ENCODE measurements at places on chromosomes 1 and 21.

DNA sequence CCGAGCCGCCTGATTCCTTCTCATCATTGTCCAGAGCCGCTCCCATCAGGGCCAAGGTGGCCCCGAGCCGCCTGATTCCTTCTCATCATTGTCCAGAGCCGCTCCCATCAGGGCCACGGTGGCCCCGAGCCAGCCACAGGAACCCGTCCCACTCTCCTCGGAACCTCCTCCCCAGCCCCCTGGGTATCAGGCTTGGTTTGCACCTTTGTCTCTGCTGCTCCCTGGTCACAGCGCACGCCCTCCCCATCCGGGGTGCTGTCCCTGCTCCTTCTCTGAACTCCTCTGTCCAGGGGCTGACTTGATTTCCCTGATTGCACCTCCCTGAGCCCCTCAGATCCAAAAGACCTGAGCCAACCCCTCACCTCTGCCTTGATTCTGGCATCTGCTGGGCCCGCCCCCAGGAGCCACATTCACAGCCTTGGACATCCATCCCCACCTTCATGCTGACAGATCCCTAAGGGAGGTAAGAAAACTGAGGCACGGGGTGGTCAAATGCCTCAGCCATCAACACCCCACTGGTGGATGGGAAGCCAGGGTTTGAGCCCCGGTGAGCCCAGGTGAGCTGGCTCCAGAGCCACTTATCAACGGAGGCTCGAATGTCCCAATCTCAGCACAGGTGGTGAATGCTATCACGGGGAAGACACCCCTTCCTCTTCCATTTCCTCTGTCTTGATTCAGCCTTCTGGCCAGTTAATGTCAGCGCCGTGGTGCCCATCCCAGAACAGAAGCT lies 25.6 kb upstream of the COL18A1 start:
- no peak for DNase-seq

- DNase-seq = peak; percentile 37
Measured at GRCh38 chr1:83931658-83932253, 67.2 kb downstream of the TTLL7 start.

DNA sequence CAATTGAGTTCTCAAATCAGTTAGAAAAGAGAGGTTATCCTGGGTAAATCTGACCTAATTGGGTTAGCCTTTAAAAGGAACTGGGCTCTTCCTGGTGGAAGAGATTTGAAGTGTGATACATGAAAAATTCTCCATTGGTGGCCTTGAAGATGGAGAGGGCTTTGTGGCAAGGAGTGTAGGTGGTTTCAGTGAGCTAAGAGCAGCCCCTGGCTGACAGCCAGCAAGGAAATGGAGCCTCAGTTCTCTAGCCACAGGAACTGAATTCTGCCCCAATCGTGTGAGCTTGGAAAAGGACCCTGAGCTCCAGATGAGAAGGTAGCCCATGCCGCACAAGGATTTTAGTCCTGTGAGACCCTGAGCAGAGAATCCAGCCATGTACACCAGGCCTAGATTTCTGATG lies 12.7 kb upstream of the HYI start:
- DNase-seq = no peak

GRCh38 chr1:31949862-31950261 lies 11.7 kb upstream of the PTP4A2 start:
- DNase-seq = no peak

DNA sequence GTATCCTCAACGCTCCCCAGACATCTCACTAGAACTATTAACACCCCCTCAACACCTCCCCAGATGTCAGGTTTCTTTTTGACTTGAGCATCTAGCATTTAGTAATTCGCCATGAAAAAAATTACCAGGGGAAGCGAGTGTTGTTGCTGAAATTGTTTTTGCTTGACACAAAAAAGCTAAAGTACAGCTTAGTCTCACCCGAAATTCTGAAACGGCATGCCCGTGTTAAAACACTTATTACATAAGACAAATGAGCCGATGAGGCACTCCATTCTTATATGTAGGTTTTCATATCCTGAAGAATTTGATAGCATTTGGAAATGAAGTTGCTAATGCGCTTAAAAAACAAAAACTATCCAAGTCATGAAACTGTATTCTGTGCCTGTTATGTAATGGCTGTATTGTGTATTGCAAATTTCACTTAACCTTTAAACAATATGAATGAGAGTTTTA lies 1.3 kb upstream of the NRIP1 start:
- no peak for DNase-seq

- DNase-seq = no peak
Measured at GRCh38 chr1:7678491-7679158, 92.5 kb upstream of the VAMP3 start.

- no peak for DNase-seq
Measured at GRCh38 chr1:210669951-210670350, 341.2 kb downstream of the HHAT start.

DNA sequence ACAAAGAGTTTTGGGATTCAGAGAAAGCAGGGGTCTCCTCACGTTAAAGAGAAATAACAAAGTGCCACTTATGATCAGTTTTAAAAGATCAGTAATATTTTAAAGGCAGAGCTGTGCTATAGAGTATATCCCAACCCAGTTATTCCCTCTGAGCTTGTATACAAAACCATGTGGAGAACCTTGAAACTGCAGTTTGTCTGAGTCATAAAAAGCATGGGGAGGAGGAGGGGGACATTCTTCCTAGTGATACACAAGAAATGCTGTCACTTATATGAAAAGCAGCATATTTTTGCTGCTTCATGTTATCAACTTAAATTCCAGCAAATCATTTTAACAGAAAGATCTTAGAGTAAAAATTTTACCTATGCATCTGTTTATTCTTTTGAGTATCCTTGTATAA lies 244.5 kb downstream of the GPR52 start:
- no peak for DNase-seq

GRCh38 chr1:53732912-53733317 lies 6.0 kb downstream of the GLIS1 start:
- no peak for DNase-seq

DNA sequence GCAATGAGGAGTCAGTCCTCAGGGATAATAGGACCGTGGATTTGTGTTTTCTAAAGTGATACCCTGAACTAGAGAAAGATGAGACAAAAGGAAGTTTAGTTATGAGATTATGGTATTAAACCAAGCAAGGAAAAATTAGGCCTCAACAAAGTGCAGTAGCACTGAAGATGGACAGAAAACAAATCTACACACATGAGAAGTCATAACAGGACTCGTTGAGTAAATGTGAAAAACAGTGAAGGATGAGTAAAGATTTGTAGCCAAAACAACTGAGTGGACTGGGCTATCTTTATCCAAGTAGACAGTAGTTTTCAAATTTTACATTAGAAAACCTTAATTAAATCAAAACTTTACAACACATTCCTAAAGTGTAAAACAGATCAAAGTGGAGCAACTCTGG lies 15.0 kb downstream of the EPRS1 start:
- DNase-seq = no peak

- no peak for DNase-seq
Measured at GRCh38 chr1:5466487-5466886, 525.7 kb downstream of the NPHP4 start.

GRCh38 chr21:32411350-32412161 lies 950 bp upstream of the EVA1C start:
- no peak for DNase-seq

DNA sequence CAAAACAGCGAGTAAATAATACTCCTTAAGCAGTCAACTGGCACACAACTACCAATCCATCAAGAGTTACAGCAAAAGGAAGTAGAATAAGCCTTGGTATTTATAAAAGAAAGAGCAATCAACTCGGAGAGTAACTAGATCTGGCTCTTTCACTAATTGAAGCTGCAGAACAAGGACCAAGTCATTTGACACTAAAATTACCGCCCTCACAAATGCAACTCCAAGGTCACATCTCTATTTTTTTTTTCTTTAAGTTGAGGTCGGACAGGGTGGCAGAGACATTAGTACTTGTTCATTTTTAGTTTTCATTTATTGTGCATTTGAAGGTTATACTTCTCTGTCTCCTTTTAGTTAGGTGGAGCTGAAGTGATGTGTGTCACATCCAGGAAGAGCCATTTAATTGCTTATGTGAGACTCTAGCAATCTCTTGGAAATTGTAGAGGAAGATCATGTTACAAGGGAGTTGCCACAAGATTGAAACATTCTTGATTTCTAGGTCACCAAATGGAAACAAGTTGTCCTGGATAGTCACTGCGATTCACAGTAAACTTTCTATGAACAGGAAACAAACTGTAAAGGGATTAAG lies 138.1 kb upstream of the ADAMTS5 start:
- no peak for DNase-seq

DNA sequence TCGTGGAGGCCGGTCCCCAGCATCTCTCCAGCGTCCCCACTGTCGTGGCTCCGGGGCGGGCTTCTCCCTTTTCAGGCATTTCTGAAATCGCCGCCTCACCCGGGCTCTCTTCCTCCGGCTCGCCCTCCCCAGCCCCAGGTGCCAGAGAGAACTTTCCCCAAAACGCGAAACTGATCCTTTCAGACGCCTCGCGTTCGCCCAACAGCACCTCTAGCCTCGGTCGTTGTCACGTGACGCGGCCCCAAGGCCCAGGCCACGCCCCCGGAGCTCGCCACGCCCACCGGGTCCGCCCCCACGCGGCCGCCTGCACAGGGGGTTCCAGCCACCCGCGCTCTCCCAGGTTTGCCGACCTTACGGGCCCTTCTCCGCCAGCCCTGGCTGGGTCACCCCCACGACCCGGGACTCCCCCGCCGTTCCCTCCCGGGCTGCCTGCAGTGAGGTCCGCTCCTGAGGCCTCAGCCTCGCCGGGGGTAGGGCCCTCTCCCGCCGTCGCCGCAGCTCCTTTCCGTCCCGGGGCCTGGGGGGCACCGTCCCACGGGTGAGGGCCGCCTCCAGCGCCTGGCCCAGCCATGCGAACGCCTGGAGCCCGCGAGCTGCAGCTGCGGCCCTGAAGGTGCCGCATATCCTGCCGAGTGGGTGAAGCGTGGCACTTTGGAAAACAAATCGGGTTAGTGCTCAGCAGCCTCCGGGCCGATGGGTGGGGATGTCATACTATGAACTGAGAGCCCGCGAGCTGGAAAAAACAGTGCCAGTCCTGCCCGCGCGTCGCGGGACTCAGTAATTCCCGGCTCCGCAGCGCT lies 21.0 kb downstream of the H3-3A start:
- peak; percentile 41 for DNase-seq

GRCh38 chr1:229381234-229381633 lies 38.4 kb upstream of the CCSAP start:
- DNase-seq = peak; percentile 84

DNA sequence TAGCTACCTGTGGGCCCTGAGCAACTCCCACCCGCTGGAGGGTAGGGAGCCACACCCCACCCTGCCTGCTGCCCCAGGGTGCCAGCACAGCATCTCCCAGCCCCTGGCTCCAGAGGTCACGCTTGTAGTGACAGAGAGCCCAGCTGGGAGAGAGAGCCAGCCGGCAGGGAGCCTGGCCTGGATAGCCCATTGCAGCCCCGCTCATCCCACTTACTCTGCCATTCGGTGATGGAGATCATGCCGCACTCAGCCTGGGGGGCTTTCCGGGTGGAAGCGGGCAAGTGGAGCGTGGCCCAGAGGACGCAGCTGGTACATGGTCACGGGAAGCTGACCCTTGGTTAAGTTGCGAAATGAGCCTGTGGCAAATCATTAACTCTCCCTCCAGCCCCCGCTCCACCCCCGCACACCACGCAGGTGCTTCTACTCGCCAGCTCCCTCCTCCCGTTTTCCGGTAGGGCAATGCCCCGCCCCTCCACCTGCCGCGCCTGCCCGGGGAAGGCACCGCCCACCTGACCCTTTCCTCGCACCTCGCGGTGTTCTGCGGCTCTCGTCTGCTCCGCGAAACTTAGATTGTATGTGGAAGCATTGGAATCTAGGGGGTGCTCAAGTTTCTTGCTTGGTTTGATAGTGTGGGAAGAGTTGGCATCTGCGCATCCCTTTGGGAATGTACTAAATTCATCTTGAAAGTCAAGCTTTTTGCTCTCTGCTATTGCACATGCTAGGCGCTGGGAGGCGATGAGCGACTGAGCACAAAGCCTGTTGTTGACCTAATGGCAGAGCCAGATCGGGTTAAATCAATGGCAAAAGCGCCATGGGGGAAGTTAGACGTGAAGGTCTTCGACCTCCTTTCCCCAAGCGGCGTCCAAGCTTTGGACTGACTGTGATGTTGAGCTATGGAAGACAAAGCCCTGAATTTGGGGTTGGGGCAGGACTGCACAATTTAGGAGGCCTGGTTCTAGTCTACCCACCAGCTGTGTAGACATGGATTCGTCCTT lies at the start of gene GOLT1A:
Gene GOLT1A (minus strand): TSS at position 321 of the 995 bp plus-strand sequence. CDS start 82 bp downstream, at position 239.
- DNase-seq = no peak

GRCh38 chr1:247738315-247738714 lies at the start of gene OR14K1:
Gene OR14K1, plus strand, starts transcription at chr1:247738615. Its CDS starts 0 bp downstream, at chr1:247738615.
- no peak for DNase-seq

- no peak for DNase-seq
Measured at GRCh38 chr1:201113451-201114244, 1.4 kb upstream of the CACNA1S start.

DNA sequence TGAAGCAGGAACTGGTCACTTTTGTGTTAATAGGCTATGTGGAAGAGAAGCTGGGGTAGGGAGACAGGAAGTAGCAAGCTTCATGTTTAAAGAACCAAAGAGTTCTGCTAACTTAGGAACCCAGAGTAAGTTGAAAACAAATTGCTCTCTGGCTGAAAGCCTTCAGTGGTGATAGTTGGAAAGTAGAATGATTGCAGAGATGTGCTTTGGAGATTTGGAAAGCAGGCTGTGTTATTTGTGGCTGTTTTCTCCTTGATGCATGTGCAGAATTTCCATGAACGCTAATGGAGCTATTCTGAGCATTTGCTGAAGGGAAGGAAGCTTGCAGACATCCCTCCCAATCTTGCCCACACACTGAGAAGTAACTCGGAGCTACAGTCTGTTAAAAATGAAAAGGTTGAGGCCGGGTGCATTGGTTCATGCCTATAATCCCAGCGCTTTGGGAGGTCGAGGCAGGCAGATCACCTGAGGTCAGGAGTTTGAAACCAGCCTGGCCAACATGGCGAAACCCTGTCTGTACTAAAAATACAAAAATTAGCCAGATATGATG lies 45.7 kb downstream of the TCEANC2 start:
- no peak for DNase-seq

DNA sequence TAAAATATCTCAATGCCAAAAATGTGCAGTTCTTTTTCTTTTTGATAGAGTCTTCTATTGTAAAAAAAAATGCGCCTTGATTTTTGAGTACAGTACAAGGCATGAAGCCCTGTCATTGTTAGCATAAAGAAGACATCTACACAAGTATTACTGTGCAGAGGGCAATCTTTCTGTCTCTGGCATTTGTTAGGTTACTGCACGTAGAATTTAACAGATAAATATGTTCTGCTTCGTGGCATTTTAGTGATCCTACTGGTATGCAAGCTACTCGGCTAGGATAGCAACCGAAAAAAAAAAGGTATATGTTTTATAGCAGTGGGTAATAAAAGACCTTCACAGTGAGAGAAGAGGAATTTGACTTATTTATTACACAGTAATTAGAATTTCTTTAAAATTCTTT lies 492.9 kb upstream of the ADGRL2 start:
- DNase-seq = no peak

- DNase-seq = no peak
Measured at GRCh38 chr1:201818971-201819750, 9.8 kb upstream of the IPO9 start.

DNA sequence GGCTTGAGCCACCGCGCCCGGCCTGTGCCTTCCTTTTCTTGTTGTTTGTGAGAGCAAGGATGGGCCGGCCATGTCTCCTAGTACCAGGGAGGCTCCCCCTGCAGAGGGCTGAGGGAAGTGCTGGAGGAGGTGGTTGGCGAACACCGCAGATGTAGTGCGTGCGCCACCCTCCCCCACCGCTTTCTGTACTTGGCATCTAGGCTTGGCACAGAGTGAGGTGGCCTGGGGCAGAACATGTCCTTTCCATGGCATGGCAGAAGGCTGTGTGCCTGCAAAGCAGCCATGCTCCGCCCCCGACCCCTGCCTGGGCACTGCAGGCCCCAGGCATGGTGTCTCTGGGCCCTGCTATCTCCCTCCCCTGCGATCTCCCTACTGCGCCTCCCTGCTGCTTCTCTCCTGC lies 30.7 kb downstream of the ALPL start:
- DNase-seq = no peak

All from NCI-H2081 treated with DMSO at 0.1 percent for 48 hours (cell line).